ENCODE measurements at places on chromosomes 5 and 9. TPM values are rescaled to one million over a fixed set of nuclear protein-coding genes. Genes with fewer than 3 reads are reported as not detected.

CTNND2 gene
- total RNA-seq, result not detected

DNA sequence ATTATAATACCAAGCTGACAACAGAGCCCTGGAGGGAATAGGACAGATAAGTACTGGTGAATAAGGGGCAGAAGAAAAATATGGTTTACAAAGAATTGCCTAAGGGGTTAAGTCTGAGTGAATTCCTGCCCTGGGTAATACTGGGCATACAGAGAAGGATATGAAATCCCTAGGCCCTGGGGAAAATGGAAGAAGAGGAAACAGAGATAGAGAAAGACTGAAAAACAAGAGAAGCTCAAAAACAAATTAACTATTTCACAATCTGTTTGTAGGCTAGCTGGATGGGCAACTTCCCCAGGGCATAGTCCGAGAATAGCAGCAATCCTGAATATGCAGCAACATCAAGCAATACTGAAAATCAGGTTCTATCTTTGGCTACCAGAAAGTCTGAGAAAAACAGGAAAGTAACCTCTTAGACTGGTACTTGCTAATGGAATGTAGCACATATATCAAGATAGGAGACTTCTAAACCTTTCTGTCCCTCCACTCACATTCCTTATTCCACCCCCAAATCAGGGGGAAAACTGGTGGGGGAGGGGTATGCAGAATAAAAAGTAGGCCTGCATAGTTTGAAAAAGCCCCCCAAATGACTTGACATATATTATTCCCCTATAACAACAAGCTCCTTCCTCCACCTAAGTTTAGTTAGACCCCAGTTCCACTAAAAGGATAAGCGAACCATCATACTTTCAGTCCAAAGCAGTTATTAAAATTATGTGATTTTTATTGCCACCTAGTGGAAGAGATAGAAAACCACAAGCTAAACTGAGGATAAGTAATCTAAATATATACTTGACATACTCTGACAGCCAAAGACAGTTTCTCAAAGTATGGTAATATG is 20.6 kb downstream of the SLC38A9 start:
- peak; percentile 40 for DNase-seq

GRCh38 chr5:130237721-130238120 is 333.5 kb downstream of the CHSY3 start:
- DNase-seq, result no peak

GRCh38 chr9:38031594-38031993 is 37.4 kb downstream of the SHB start:
- DNase-seq, result no peak

DNA sequence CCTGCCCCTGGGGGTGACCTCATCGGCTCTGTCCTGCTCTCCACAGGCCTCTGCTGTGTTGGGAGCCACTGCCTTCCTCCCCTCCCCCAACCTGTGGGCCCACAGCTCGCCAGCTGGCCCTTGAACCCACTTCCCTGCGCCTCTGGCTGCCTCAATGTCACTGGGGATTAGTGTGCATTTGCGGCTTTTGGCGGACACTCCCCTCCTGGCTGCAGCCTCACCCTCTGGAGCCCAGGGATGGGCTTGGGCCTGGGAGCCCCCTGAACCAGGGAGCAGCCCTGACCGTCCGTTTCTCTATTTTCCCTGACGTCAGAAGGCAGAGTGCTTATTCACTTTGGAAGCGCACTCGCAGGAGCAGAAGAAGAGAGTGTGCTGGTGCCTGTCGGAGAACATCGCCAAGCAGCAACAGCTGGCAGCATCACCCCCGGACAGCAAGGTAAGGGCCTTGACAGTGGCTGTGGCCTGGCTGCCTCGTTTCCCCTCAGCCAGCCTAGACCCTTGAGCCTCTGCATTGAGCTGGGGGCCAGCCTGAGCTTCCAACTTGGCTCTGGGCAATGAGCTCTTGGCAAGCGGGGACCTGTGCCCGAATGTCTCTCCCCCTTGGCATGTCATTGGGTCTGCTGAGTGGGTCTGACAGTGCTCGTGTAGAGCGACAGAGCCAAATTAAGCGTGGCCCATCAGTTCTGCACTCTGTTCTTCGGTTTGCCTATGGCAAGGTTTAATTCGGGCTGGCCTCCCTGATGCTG is 73.1 kb downstream of the RGS3 start:
- no peak for DNase-seq

GRCh38 chr9:109770101-109770500 is 9.9 kb upstream of the PALM2AKAP2 start:
- no peak for DNase-seq

DNA sequence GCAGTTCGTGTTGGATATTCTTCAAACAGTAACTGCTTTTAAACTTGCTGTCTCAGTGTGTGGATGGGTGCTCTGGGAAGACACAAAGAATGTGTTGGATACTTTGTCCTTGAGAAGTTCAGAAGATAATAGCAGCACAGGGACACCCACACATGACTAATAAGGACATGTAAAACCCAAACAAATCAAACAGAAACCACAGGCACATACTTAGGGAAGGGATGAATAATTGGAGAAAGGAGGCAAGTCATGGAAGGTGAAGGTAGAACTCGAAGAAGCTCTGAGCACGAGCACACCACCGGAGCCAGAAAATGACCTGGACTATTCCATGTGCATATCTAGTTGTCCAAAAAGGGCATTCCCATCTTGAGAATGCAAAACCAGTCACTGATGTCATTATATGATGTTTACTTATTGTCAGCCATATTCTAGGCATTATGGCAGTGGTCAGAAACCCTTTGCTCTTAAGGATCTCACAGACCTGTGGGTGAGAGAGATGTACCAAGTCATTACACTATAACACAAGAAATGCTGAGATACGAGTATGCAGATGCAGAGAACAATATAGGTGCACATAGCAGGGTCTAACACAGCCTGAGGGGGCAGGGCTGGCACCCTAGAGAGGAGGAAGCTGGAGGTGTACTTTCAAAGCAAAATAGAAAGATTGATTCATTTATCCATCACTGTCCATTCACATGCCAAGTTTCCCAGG is 152.9 kb downstream of the PIK3R1 start:
- peak; percentile 39 for DNase-seq

Measured in HFFc6 (cell line).